Epithelial cell of proximal tubule (primary cell): ENCODE measurements at places on chromosomes 13 and 19. TPM values are rescaled to one million over a fixed set of nuclear protein-coding genes. Genes with fewer than 3 reads are reported as not detected.

DNA sequence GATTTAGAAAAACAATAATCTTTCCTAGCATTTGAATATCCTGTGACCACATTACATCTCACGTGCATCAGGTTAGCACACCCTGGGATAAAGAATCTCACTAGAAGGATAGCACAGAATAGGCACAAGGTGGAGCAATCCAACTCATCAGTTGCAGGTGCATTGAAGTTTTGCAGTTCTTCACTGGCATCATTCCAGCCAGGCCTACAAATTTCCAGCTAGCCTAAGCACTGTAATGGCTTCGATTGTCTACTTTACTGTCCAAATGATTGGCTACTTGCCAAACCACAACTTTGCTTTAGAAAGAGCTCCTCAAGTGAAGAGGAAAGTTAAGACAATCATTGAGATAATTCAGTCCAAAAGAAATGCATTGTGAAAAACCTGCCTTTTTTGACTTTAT is 89.5 kb downstream of the SPRY2 start:
- DNase-seq, result peak; percentile 32

The SYNGR4 gene
- total RNA-seq, result not detected in 2 replicates

GRCh38 chr13:98147521-98147920 is 4.6 kb downstream of the FARP1 start:
- no peak for DNase-seq

The FAM124A gene
- total RNA-seq, result 0.63 and 1.2 TPM in 2 replicates

- no peak for DNase-seq
Measured at GRCh38 chr19:16398530-16399249, 73.1 kb downstream of the EPS15L1 start.

DNA sequence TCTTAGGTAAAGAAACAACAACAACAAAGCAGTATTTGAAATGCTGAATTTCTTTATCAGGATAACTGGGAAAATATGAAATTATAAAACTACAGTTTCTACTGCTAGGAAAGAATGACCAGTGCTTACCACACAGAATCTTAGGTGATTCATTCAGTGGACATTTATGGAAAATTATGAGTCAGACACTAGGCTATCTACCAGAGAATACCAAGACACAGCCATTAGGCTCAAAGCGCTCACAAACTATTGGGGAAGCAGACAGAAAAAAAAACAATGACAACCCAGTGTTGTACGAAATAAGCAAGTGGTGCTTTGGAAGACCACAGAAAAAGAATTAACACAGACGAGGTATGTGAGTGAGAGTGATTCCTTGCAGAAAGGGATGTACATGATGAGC is 1019.5 kb downstream of the PCDH9 start:
- DNase-seq, result no peak

DNA sequence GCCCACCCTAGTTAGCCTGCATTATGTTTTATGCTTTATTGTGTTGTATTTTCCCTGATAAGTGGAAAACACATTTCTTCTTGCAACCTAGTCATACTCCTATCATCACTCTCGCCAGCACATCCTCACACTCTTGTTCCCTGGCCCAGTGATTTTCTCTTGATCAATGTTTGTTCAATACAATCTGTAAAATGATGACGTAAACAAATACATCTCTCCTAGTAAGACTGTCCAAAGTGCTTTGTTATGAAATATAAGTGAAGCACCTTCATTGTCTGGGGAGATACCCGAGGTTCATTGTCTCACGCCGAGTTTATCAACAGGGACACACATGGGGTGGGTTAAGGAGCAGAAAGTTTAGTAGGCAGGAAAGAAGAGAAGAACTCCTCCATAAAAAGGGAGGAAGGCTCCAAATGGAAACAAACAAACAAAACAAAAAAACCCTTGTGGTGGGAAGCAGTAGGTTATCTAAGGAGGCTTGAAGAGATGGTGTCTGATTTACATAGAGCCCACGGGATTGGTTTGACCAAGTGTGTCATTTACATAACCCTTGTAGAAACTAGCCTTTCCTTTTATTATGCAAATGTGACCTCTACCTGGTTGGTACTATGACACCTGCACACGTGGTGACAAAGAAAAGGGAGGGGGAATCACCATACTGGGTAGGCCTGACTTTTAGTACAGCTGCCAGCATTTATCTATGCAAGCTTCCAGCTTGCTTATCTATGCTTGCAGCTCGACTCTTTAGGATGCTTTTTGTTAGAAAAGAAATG is 1317.9 kb upstream of the SPRY2 start:
- DNase-seq, result no peak
